ENCODE measurements at places on chromosomes 6 and 20.

DNA sequence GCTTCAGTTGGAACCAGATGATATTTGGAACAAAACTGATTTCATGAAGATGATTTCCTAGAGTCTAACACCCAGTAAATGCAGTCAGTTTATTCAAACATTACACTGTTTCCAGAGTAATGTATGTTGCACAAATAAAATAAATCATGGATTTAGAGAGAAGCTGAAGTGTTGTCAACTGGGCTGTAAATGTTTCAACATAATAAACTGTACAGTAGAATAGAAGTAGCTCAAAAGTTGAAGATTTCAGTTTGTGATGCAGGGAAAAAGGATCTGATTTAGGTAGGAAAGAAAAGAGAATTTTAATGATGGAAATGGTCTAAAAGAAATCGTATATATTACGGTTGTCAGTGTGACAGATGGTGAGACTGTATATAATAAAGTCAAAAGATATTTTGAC is 985.2 kb downstream of the EYS start:
- DNase-seq: no peak

DNA sequence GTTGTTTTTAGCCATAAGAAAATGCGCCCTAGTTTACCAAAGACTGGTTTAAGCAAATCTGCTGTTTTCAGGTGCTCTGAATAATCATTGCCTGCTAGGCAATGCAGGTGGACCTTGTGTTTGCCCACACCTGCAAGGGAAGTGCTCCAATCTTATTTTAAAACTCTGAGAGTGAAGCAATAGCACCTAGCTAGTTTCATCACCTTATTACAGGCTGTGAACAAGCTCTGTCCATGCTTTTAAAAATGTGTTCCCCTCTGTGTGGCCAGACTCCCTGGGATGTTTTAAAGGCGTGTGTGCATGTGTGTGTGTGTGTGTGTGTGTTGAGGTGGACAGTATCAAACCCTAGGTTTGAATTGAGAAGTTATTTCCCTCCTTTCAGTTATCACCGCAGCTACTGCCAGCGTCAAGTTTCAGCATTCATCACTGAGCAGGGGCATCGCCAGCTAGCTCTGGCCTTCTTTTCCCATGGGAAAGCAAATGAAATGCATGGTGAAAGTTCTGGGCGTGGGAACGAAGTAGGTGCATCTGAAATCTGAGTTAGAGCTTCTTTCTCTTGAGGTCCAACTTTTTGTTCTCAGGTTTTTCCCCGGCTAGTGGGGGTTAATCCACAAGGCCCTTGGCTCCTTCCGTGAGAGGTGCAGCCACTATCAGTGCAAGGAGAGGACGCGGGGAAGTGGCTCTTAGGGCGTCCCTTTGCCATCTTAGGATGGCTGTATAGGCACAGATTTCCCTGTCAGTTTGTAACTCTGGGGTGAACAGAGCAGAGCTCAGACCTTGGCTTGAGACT is 30.8 kb downstream of the DUSP22 start:
- no peak for DNase-seq

- DNase-seq: no peak
Observed at GRCh38 chr6:121356575-121356974, 22.3 kb upstream of the TBC1D32 start.

GRCh38 chr20:13493143-13493542 is 145.6 kb downstream of the TASP1 start:
- no peak for DNase-seq

DNA sequence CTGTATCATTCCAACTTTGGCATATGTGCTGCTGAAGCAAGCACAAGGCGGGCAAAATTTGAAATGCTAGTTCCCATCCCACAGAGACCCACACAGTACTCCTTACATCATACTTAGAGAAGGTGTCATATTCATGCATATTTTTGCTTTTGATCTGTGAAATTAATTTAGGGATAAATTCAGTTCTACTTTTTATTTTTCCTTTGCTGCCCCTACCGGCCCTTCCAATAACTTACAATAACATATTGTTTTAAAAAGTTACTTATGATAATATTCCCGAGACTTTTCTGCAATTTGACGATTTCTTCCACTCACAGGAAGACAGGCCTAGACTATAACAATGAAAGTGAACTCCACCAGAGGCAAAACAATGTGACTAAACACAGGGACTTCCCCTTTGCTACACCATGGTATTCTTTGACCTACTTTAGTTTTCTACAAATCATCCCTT is 35.0 kb downstream of the SESN1 start:
- DNase-seq: no peak

GRCh38 chr6:35493307-35493983 is 3.4 kb downstream of the TEAD3 start:
- DNase-seq: no peak

DNA sequence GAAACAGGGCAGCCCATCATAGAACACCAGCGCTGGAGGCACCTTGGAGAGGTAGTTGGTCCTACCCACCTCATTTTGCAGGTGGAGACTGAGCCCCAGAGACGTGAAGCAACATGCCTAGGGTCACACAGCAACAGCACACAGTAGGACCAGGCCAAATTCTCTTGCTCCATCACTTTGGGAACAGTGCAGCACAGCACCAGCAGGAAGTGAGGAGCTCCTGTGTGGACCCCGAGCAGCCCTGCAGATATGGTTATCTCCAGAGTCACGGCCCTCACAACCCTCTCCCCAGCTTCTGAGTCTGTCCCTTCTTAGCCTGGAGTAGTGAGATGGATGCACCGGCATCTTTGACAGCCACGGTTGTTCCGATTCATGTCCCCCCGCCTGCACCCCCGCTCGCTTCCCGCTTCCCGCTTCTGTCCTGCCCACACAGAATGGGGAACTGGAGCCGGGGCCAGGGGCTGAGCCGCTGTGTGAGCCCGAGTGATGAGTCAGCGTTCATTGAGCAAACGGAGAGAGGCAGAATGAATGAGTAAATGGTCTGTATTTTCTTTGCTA is 72.6 kb upstream of the DUSP22 start:
- peak; percentile 90 for DNase-seq

DNA sequence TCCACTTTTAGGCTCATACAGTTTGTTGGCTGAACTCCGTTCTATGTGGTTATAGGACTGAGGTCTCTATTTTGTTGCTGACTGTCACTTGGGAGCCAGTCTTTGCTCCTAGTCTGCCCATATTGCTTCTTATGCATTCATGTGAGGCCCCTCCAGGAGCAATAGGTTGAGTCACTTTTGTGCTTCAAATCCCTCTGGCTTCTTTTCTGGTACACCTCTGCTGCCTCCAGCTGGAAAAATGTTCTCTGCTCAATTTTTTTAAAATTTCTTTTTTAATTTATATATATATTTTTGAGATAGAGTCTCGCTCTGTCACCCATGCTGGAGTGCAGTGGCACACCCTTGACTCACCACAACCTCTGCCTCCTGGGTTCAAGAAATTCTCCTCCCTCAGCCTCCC is 42.7 kb upstream of the NOX3 start:
- DNase-seq: no peak

DNA sequence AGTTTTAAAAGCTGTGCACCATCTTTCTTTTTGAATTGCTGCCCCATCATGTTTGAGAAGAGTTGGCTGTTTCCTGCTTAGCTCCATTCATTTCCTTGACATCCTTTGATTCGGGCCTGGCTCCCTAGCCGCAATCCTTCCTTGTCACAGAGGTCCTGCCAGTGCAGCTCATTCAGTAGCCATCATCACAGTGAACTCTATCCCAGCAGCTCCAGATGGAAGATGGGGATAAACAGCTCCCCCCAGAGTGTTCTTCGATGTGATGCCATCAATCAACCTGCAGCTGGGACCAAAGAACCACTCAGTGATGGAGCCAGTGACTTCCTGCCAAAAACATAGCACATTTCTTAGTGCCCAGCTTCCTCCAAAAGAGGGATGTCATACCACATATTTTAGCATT is 158.8 kb downstream of the FRK start:
- DNase-seq: no peak

DNA sequence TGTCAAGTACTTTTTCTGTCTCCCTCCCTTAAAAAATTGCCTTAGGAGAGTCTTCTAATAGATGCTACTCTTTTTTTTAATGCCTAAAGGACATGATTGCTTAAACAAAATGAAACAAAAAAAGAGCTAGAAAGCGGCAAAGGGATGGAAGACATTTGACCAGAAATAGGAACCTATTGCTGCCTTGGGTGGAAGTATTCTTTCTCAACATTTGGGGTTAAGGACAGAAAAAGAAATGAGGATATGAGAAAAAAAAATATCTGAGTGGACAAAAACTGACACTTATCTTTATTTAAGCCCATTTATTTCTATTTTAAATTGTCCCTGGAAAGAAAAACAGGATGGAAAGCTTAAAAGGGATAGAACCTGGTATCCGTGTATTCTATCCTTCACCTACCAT is 664.9 kb upstream of the CITED2 start:
- no peak for DNase-seq

DNA sequence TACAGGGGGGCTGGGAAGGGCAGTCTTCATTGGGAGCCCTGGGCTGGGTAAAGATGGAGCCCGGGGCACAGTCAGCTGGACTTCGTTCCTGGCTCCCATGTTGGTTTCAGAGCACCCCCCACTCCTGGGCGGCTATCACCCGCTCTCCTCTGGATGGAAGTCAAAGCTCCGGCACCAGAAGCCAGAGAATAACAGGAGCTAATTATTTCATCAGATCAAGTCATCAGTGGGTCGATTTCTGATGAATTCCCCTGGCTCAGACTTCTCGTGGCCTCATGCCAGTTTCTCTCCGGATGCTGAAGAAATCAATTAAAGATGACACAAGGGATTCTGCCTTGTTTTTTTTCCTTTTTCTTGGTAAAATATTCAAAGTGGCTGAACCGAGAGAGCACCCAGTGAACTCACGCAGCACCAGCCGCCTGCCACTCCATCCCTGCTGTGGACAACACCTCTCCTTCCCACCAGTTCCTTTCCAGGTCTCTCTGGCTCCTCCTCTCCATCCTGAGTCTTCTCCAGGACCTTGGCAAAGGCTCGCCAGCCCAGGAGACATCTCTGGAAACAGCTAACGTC is 22.5 kb downstream of the SULF2 start:
- no peak for DNase-seq

- DNase-seq: peak; percentile 95
Observed at GRCh38 chr6:29632789-29633533, at the start of gene GABBR1. TSS of gene GABBR1 (minus strand) at chr6:29633183. CDS start at chr6:29632385, 798 bp downstream.

DNA sequence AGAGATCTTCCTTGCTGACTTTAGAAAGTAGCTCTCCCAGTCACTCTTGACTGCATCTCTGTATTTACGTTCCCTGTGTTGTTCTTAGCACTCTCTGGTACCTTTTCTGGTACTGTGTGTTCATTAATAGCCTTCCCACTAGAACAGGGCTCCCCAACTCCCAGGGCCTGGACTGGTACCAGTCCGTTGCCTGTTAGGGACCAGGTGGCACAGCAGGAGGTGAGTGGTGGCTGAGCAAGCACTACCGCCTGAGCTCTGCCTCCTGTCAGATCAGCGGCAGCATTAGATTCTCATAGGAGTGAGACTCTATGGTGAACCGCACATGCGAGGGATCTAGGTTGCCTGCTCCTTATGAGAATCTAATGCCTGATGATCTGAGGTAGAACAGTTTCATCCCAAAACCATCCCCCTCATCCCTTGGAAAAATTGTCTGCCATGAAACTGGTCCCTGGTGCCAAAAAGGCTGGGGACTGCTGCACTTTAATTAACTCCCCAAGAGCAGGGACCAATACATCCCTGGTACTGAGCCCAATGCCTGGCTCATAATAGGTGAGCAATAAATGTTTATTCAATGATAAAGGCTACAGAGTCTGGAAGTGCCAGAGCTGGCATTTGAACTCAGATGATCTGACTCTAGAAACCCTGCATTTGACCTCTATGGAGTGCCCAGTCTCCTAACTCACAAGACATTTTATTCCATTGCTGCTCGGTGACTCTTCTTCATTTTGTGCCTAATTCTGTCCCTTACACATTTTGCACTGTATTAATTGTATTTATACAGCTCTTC is 11.0 kb downstream of the UTRN start:
- DNase-seq: no peak

DNA sequence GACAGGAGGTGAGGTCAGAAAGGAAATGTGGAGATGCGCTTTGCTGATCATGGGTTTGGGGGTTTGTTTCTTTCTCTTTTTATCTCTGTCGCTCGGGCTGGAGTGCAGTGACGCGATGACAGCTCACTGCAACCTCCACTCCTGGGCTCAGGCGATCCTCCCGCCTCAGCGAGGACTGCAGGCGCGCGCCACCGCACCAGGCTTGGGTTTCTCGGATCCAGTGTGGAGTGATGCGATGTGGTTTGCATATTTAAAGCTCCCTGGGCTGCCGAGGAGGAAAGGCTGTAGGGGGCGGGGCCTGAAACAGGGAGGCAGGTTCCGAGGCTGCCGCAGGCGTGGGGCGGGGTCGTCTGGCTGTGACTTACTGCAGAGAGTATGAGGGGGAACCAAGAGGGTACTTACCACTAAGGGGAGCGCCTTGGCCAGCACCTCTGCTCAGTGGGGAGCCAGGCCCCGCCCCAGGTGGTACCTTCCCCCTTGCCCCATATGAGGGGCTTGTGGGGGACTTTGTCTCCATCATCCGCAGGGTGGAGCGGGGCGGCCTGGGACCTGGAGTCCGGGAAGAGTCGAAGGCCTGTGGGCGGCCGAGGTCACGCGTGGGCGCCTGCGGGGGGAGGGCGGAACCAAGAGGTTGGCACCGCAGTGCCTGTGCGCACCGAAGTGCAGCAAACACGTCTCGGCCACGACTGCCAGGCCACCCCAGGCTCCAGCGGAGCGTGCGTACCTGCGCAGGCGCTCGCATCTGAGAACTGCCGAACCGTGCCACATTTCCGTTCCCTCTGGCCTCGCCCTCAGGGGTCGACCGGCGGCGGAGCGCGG is 12.7 kb upstream of the BAK1 start:
- DNase-seq: no peak

- DNase-seq: no peak
Observed at GRCh38 chr6:159440349-159440748, 252.7 kb downstream of the SOD2 start.

GRCh38 chr6:153941768-153942167 is 97.3 kb upstream of the OPRM1 start:
- no peak for DNase-seq

DNA sequence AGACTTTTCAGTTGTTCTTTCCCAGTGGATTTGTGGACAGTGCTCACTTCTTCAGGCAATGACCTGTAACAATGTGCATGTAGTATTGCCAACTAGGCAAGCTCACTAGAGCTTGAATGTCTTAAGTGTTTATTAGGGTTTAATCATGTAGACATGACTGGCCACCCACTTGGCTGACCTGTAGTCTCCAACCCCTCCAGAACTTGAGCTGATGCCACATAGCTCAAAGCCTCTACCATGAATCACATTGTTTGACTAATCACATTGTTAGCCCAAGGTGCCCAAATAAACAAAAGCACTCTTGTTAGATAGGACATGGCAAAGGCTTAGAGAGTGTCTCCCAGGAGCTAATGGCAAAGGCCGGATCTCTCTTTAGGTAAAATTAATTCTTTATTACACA is 272.7 kb downstream of the GRIK2 start:
- DNase-seq: no peak

All from aorta (tissue), 5 donors.